ENCODE measurements at places on chromosomes 12 and 14.

DNA sequence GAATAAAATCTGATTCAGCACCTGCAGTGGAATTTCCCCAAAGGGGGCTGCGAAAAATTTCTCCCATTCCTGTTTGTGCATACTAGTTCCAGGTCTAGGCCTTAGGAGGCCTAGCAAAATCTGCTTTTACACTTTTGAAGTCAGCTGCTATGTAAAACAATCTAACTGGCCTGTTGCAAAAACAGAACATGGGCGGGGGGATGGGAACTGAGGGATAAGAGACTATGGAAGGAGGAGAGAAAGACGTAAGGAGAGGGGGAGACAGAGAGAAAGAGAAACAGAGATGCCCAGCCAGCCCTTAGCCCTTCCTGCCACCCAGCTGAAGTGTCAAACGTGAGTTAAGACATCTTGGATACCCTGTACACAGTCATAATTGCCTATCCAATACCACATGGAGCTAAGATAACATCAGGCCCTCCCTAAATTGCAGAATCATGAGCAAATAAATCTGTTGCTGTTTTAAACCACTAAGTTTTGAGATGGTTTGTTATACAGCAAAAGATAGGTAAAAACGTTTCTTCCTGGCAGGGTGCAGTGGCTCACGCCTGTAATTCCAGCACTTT is 45.6 kb downstream of the SPTLC2 start:
- no peak for DNase-seq

GRCh38 chr12:76784600-76785051 is 20.7 kb downstream of the ZDHHC17 start:
- DNase-seq = no peak

GRCh38 chr12:81354327-81354932 is 276.6 kb downstream of the ACSS3 start:
- DNase-seq = no peak

GRCh38 chr14:85190251-85190650 is 339.7 kb upstream of the FLRT2 start:
- no peak for DNase-seq

GRCh38 chr12:17528394-17528793 is 561.6 kb downstream of the RERGL start:
- DNase-seq = no peak

- DNase-seq = no peak
These were observed 8.2 kb downstream of the VDR start for GRCh38 chr12:47896633-47897032.

GRCh38 chr12:27344760-27345159 is 12.1 kb downstream of the BMAL2 start:
- no peak for DNase-seq

DNA sequence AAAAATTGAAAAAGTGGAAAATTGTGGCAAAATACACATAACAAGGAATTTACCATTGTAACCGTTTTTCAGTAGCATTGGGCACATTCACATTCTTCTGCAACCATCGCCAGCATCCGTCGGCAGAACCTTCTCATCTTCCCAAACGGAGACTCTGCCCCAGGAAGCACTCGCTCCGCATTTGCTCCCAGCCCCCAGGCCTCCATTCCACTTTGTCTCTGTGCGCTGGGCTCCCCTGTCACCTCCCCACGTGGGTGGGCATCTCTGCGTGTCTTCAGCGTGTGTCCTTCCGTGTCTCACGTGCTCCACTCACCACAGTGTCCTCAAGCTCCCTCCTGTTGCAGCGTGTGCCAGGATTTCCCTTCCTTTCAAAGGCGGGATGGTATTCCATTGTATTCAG is 9.9 kb downstream of the GPR132 start:
- DNase-seq = no peak

- no peak for DNase-seq
These were observed 3.4 kb upstream of the MYL2 start for GRCh38 chr12:110923692-110924334.

DNA sequence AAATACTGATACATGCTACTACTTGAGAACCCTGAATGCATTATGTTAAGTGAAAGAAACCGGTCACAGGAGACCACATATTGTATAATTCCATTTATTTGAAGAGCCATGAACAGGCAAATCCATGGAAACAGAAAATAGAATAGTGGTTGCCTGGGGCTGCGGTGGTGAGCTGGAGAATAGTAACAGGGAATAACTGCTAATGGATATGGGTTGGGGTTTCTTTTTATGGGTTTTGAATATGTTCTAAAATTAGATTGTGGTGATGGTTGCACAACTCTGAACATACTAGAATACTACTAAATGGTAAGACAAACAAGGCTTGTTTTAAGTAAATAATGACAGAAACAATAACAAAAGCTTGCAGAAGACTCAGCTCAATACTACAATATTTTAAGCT is 293.0 kb downstream of the BTG1 start:
- no peak for DNase-seq

GRCh38 chr14:51719955-51720354 is 68.2 kb downstream of the FRMD6 start:
- no peak for DNase-seq

DNA sequence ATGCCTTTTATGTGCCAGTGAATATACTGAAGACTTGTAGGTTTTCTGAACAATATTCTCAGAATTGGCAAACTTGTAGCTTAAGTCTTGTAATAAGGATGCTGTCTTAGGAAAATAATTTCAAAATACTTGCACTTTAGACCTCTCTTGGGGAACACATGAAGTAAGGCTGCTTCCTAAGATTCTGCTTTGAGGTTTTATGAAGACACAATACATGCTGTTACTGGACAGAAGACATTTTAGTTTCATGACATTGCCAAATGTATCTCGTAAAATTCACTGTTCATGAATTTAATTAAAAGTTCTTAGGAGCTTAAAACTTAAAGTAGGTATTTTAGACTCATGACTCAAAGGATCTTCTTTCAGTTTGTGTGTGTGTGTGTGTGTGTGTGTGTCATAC is 80.7 kb downstream of the RAD51B start:
- DNase-seq = no peak

DNA sequence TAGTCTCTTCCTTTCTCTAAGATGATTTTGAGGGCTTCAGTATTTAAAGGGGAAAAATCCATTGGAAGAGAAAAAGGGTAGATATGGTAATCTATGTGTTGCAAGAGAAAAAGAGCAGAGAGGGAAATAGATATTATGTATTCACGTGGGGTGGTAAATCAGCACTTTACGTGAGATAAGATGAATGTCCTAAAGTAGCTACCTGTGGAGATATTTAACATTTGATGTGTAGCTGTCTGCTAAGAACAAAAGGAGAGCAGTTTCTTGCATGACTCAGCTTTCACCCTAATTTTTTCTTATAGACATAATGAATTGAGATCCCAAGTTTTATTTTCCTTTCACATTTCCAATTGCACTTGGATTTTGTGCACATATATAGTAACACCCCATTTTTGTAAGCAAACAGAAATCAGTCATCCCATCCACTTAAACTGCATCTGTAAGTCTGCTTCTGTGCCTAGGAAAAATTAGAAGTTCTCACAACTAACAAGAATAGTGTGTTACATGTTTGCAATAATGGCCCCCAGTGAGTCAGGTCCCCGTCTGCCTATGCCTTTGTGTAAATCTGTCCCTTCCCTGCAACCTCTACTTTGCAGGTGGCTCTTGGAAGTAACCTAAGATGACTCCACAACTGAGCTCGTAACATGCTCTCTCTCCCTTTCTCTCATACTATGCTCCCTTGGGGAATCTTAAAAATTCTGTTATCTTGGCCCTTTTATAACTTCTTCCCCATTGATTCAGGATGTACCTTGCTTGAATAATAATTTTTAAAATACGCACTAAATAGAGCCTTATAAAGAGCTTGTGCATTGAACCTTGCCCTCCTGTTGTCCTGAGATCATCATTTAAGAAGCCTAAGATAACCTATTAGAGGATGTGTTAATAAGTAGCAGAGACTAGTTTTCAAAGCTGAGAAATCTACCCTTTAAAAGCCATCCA is 3.7 kb downstream of the TMTC3 start:
- DNase-seq = no peak

- DNase-seq = no peak
These were observed 15.4 kb upstream of the ZNF641 start for GRCh38 chr12:48366131-48366530.

DNA sequence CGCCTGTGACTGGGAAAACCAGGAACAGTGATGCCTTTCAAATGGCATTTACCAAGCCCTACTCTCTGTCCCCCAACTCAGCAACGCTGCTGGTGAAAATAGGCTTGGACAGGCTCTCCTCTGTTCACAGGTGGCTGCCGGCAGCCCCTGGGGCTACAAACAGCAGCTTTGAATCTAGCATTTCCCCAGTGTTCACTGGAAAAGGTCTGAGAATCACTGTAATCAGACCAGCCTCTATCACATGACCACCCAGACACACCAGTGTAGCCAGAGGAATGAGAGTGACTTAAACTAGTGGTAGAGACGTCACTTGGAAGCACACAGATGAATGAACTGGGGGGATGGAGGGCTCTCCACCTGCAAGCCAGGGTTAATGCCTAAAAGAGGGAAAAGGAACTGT is 151.8 kb downstream of the FOXN3 start:
- DNase-seq = no peak

DNA sequence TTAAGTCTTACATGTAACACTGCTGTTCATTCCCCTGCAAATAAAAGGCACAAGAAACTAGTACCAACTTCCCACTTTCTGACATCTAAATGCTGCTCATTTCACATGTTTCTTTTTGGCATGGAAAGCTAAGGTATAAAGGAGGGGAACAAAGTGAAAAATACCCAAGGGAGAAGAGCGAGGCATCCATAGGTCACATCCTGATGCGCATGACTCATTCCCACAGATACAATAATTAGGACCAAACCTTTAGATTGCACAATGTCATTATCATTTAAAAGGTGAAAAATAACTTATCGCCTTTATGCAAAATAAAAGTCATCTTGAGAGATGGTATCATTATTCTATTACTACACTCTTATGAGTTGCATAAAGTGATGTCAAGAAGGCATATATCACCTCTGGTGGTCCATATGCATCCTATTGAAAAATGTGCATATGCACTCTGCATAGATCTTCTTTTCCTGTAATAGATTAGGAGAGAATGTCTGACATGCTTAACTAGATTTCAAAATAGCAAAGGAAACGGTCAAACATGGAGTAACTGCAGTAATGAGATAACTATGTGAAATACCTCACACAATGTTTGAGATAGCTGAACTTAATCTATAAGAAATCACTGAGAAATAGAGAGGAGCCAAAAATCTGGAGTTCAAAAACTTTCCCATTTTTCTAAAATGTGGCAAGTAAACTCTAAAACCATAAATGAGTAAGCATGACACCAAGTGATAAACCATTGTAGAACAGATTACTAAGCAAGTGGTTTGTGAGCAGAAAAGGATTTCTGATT is 382.5 kb upstream of the TMTC1 start:
- no peak for DNase-seq

DNA sequence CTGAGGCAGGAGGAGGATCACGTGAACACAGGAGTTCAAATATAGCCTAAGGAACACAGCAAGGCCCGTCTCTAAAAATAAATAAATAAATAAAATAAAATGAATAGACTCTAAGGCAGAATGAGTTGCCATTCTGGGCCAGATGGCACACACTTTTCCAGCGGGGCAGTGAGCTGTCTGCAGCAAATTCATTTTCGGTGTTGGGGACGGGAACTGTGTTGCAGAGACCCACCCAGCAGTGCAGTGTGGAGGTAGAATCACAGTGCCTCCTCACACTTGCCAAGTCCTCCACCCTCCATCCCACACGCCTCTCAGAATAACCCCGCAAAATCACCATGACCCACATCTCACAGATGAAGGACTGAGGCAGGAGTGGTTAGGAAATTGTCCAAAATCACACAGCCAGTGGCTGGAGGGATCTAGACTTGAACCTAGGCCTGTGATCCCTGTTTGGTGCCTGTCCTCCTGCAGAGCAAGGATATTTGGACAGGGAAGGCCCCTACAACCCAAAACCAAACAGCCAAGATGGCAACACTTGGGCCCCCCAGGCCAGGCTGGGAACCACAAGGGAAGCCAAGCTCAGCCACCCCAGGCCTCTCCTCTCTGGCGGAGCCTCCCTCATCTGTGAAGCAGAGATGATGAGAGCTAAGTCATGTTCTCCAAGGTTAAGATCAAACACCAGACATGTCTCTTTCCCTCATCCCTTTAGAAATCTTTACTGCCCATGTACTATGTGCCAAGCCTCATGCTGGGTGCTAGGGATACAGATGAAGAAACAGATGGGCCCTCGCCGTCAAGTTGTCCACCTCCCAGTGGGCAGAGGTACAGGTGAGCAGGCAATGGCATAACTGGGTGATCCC is 152.7 kb downstream of the DPF3 start:
- no peak for DNase-seq

GRCh38 chr14:76909266-76909665 is 83.1 kb downstream of the LRRC74A start:
- peak; percentile 31 for DNase-seq

DNA sequence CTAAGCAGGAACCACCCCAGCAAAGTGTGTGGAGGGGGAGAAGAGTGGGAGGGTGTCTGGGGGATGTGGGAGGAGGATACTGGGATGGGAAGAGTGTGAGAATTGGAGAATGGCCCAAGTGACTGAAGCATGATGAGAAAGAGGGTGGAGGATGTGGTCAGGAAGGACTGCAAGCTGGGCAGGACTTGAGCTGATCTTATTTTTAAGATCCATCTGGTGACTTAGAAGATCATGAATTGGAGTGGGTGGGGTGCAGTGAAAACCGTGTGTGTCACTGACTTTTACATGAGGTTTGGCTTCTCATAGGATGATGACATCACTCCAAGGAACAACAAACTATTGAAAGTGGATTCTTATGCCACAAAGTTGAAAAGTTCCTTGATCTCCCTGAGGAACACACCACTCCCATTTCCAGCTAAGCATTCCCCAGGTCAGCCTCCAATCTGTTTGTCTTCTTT is 287.5 kb downstream of the GALC start:
- DNase-seq = no peak

DNA sequence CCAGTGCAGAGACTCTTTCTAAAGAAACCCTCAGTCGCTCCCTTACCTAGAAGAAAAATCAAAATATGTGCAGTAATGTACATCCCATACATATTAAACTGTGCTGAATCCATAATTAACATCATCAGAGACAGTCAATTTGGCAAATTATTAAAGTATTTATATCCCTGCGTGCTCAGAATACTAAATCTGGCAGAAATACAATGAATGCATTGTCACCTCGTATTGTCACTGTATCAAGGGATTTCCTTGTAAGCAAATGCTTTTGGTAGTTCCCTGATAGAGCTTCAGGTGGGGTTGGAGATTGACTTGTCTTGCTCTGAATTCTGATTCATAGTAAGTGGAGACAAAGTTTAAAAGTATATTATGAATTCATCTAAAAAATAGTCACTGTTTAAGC is 319.1 kb downstream of the PPFIA2 start:
- DNase-seq = no peak

DNA sequence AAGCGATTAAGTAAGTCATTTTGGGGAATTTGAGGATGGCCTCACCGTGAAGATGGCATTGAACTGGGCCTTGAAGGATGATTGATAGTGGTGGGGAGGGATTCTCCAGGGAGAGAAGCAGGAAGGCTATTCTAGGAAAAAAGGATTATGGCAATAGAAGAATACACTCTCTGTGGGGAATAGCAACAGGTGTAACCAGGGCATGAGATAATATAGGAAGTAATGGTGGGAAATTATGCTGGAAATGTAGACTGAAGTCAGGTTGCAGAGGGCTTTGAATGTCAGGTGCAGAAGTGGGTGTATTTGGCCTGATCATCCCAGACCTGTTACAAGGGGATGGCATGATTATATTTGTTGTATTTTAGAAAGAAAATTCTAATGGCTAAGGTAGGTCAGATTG is 4.6 kb upstream of the ANO4 start:
- no peak for DNase-seq

All from K562 (cell line).